GM23338 (cell line): ENCODE measurements at places on chromosomes 5 and 9. TPM values are rescaled to one million over a fixed set of nuclear protein-coding genes. Genes with fewer than 3 reads are reported as not detected.

The LAMC3 gene
- polyA plus RNA-seq = 8.2 and 9.0 TPM in 2 replicates

The FAM221B gene
- polyA plus RNA-seq = 0.09 and 0.47 TPM in 2 replicates

The MATR3 gene
- polyA plus RNA-seq = 226 and 278 TPM in 2 replicates

The GABRA6 gene
- polyA plus RNA-seq = not detected in 2 replicates

The MTREX gene
- 46.3 and 47.5 TPM in 2 replicates for polyA plus RNA-seq

The FSTL4 gene
- polyA plus RNA-seq = 1.4 and 2.8 TPM in 2 replicates

The PRDM9 gene
- polyA plus RNA-seq = not detected in 2 replicates

The C5 gene
- polyA plus RNA-seq = 0.09 TPM in 1 of 2 replicates, not detected in the other

The NPR3 gene
- 0.15 TPM in 1 of 2 replicates, not detected in the other for polyA plus RNA-seq

The DIPK1B gene
- 18.7 and 24.2 TPM in 2 replicates for polyA plus RNA-seq

The FOXD4L5 gene
- not detected in 2 replicates for polyA plus RNA-seq

The TMEM174 gene
- polyA plus RNA-seq = not detected in 2 replicates

The TNC gene
- polyA plus RNA-seq = 0.89 and 1.0 TPM in 2 replicates

The TXNDC8 gene
- not detected in 2 replicates for polyA plus RNA-seq

The PTGR1 gene
- 15.3 and 19.1 TPM in 2 replicates for polyA plus RNA-seq

The INPP5E gene
- 5.8 TPM in 2 replicates for polyA plus RNA-seq

The IFNB1 gene
- polyA plus RNA-seq = not detected in 2 replicates

The AK8 gene
- 0.70 and 0.78 TPM in 2 replicates for polyA plus RNA-seq

The C5orf63 gene
- polyA plus RNA-seq = 8.1 and 10.5 TPM in 2 replicates

The MLANA gene
- polyA plus RNA-seq = 0.38 TPM in 1 of 2 replicates, not detected in the other

The NUTM2F gene
- 0.19 TPM in 1 of 2 replicates, not detected in the other for polyA plus RNA-seq

The CAST gene
- 53.0 and 57.7 TPM in 2 replicates for polyA plus RNA-seq

The SLC25A2 gene
- polyA plus RNA-seq = not detected in 2 replicates

The WDR31 gene
- 0.13 and 0.24 TPM in 2 replicates for polyA plus RNA-seq

The OGN gene
- 2.2 and 2.5 TPM in 2 replicates for polyA plus RNA-seq

The GALT gene
- 31.6 and 35.1 TPM in 2 replicates for polyA plus RNA-seq

The C9 gene
- not detected in 2 replicates for polyA plus RNA-seq

The SPINK5 gene
- polyA plus RNA-seq = 6.9 and 8.8 TPM in 2 replicates

The IDNK gene
- 0.94 and 1.7 TPM in 2 replicates for polyA plus RNA-seq

The GABRA1 gene
- polyA plus RNA-seq = 0.42 and 0.52 TPM in 2 replicates

The CERCAM gene
- polyA plus RNA-seq = 2.7 TPM in 2 replicates

The IL31RA gene
- not detected in 2 replicates for polyA plus RNA-seq

The PCDHA13 gene
- polyA plus RNA-seq = 0.59 and 1.2 TPM in 2 replicates

The C9orf50 gene
- not detected in 2 replicates for polyA plus RNA-seq

The LTC4S gene
- 4.0 and 5.8 TPM in 2 replicates for polyA plus RNA-seq

The ARID3C gene
- not detected in 2 replicates for polyA plus RNA-seq

The SHISAL2B gene
- 21.1 and 24.4 TPM in 2 replicates for polyA plus RNA-seq

The TRIM14 gene
- 14.9 and 17.2 TPM in 2 replicates for polyA plus RNA-seq

The ISL1 gene
- 0.50 and 0.55 TPM in 2 replicates for polyA plus RNA-seq

The SLC6A7 gene
- polyA plus RNA-seq = not detected in 2 replicates

The LPAR1 gene
- 0.66 and 1.0 TPM in 2 replicates for polyA plus RNA-seq

The ADAMTSL2 gene
- polyA plus RNA-seq = 0.15 and 0.21 TPM in 2 replicates

The TXN gene
- 1,031 and 1,034 TPM in 2 replicates for polyA plus RNA-seq

The PCDHB11 gene
- 0.19 and 0.33 TPM in 2 replicates for polyA plus RNA-seq

The C7 gene
- 0.05 TPM in 1 of 2 replicates, not detected in the other for polyA plus RNA-seq

The PCDHA6 gene
- 2.0 and 2.1 TPM in 2 replicates for polyA plus RNA-seq

The PRR16 gene
- 0.64 and 1.7 TPM in 2 replicates for polyA plus RNA-seq

The GPR150 gene
- polyA plus RNA-seq = 0.10 and 0.47 TPM in 2 replicates

The TPPP gene
- 0.38 and 0.48 TPM in 2 replicates for polyA plus RNA-seq

The QRFP gene
- not detected in 2 replicates for polyA plus RNA-seq

The POU5F2 gene
- polyA plus RNA-seq = 0.11 and 0.14 TPM in 2 replicates

The SLC27A4 gene
- polyA plus RNA-seq = 7.9 and 9.9 TPM in 2 replicates

The DMGDH gene
- polyA plus RNA-seq = 0.63 and 0.94 TPM in 2 replicates

The PCDHB7 gene
- 0.33 and 0.48 TPM in 2 replicates for polyA plus RNA-seq

The NR4A3 gene
- 0.10 and 0.17 TPM in 2 replicates for polyA plus RNA-seq

The LCN1 gene
- 0.27 TPM in 1 of 2 replicates, not detected in the other for polyA plus RNA-seq

The PCDHA1 gene
- polyA plus RNA-seq = 0.52 and 0.81 TPM in 2 replicates

The WNT8A gene
- polyA plus RNA-seq = not detected in 2 replicates

The PLAC8L1 gene
- 0.63 and 2.0 TPM in 2 replicates for polyA plus RNA-seq
